ENCODE measurements at places on chromosomes 2 and 18.

DNA sequence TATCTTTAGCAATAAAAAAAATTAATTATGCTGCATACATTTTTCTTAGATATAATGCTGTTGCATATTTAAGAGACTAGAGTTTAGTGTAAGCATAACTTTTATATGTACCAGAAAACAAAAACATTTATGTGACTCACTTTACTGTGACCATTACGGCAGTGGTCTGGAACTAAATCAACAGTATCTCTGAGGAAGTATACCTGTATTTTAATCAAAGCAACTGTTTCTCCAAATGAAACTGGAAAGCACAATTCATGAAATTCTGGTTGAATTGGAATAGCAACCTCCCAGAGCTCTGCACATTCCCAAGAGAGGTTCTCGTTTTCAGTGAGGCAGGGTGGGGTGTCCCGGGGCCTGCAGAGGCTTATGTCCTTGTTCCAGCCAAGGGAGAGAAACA, 112.2 kb upstream of the TACR1 start:
- no peak for DNase-seq

- DNase-seq = no peak
Measured at GRCh38 chr2:45162711-45163110, 153.5 kb upstream of the SIX2 start.

- DNase-seq = no peak
Measured at GRCh38 chr2:227671170-227671905, 4.7 kb downstream of the SCYGR5 start.

GRCh38 chr2:55957142-55957541, 33.6 kb upstream of the EFEMP1 start:
- DNase-seq = no peak

GRCh38 chr18:44539926-44540325, 140.8 kb upstream of the SETBP1 start:
- DNase-seq = no peak

GRCh38 chr18:7349181-7349837, 118.4 kb downstream of the LRRC30 start:
- DNase-seq = no peak

- no peak for DNase-seq
Measured at GRCh38 chr2:66509326-66509811, 74.4 kb downstream of the MEIS1 start.

GRCh38 chr2:20600756-20601325, 50.1 kb downstream of the HS1BP3 start:
- no peak for DNase-seq

GRCh38 chr2:15818318-15818753, 122.0 kb upstream of the MYCN start:
- DNase-seq = no peak

GRCh38 chr2:229375251-229375650, 104.2 kb upstream of the PID1 start:
- DNase-seq = no peak

DNA sequence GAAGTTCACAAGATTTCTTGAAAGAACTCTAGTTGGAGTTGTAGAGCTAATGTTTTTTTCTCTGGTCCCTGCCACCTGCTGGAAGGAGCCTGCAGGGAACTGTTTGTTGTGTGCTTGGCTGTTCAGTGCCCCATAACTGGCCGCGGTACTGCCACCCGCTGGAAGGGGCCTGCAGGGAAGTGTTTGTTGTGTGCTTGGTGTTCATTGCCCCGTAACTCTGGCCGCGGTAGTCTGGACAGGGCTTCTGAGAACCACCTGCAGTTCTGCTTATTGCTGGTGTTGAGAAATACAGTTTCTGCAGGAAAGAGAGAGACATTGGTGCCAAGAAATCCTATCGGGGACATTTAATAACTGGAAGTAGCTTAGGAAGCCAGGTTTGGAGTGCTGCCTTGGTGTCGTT, 58.1 kb downstream of the AGAP1 start:
- no peak for DNase-seq

DNA sequence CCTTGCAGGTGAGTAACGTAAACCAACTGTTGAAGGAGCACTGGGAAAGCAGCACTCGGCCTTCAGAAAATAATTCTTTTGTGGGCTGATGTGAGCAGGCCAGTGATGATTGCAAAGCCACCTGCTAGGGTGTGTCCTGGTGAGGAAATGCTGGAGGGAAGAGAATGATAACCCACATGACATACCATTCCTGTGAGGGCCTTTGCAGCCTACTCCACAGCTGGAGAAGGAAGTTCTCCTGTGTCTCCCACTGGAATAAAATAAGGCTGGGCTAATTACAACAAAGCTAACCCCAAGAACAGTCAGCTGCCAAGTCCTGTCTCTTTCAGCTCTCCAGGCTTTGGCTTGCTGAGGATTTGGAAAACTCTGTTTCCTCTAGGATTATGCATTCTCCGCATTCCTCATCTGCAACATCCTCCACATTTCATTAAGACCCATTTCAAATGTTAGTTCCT, 16.7 kb upstream of the DSG1 start:
- DNase-seq = no peak

GRCh38 chr2:238691596-238692491, 156.0 kb upstream of the TWIST2 start:
- DNase-seq = no peak

- no peak for DNase-seq
Measured at GRCh38 chr2:455015-455705, 167.3 kb upstream of the ALKAL2 start.

DNA sequence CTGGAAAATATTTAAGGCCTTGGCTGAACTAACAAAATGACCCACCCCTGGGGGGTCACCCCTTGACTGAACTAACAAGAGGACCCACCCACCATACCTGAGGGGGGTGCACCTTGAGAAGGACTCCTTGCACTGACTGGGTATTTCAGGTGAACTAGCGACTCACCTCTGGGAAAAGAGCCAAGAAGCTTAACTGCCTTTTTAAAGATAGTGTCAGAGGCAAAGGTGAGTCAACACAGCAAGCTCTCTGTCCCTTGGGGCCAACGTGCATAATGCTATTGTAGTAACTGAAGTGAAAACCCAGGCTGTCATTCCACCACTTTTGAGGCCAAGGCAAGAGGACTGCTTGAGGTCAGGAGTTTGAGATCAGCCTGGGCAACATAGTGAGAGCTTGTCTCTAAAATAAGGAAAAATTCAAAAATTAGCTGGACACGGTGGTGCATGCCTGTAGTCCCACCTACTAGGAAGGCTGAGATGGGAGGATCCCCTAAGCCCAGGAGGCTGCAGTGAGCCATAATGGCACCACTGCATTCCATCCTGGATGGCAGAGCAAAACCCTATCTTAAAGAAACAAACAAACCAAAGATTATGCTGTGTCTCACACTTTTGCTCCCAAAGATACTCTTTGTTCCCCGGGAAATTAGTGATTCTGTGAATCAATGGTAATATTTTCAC, 36.4 kb upstream of the ZCCHC2 start:
- DNase-seq = no peak

- DNase-seq = no peak
Measured at GRCh38 chr2:227759411-227760118, 13.9 kb downstream of the SCYGR8 start.

DNA sequence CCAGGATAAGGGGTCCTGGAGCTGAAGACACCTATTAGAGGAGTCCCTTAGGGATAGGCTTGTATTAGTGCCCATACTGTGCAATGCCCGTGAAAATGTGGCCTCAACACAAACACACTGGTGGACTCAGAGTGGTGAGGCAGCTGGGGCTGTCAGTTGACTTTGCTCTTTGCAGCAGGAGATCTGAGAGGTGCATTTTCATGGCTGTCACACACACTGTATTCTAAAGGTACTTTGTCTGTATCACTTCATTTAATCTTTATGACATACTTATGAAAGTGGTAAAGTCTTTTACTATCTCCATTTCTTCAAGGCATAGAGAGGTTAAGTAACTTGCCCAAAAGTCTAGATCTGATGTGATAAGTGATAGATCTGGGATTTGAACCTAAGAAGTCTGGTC, 55.1 kb upstream of the GCFC2 start:
- DNase-seq = no peak

GRCh38 chr2:67701011-67701410, 303.9 kb downstream of the ETAA1 start:
- no peak for DNase-seq

DNA sequence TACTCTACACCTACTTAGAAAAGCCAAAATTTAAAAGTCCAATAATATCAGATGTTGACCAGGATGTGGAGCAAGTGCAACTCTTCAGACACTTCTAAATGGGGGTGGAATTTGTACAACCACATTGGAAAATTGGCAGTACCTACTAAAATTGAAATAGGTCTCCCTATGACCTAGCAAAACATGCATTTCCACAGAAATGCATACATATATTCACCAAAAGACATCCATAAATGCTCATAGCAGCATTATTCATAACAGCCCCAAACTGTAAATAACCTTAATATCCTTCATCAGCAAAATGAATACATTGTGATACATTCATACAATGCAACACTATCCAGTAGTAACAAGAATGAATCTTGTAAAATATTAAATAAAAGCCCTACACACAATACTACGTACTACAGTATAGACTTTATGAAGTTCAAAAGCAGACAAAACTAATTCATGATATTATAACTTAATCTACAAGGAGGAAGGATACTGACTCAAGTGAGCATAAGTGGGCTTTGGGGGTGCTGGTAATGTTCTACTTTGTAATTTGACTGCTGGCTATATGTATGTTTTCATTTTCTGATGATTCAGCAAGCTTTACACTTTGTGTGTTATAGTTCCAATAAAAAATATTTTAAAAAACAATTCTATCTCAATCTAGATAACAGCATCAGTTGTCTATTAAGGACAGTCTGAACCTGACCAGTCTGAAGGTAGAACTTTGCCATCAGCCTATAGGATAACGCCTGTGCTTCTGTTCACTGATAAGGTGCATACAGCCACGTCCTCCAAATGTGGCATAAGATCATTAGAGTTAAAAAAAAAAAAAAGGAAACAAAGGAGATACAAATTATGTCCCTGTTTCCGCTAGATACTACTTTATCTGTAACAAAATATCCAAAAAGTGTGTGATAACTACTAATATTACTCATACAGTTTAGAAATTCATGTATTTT, 6.6 kb upstream of the TNFRSF11A start:
- DNase-seq = no peak

- DNase-seq = no peak
Measured at GRCh38 chr2:197258580-197258979, 52.0 kb downstream of the ANKRD44 start.

- no peak for DNase-seq
Measured at GRCh38 chr2:44821500-44821899, 120.0 kb upstream of the SIX3 start.

DNA sequence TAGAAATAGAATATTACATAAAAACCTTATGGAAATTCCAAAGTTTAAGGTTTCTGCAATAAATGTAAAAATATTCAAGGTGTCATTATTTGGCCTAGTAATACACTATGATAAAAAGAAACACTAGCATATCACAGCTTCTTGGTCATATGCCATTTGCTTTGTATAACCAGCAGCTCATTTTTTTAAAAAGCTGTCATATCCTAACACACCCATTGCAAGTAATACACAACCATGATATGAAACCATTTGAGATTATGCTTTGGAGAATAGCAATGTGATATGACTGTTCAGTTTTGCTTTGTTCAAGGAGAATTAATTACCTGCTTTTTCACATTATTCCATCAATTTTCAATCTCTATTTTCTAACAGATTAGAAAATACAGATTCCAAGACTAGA, 149.0 kb downstream of the IKZF2 start:
- no peak for DNase-seq

DNA sequence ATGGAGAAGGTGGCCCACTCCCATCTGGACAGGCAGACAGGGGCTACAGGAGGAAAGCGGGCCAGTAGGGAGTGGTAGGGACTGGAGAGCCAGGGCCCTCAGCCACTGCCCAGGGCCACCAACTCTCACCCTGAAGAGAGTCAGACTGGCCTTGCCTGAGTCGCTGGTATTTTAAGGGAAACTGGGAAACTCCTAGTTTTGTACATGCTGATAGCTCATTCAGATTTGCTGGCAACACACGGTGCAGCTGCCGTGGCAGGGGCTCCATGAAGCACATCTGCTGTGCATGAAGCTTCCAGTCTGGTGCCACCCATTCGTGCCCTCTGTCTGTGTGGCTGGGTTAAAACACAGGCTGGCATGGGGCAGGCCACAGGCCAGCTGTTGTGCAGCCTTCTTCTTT, 137.3 kb upstream of the GLI2 start:
- no peak for DNase-seq

DNA sequence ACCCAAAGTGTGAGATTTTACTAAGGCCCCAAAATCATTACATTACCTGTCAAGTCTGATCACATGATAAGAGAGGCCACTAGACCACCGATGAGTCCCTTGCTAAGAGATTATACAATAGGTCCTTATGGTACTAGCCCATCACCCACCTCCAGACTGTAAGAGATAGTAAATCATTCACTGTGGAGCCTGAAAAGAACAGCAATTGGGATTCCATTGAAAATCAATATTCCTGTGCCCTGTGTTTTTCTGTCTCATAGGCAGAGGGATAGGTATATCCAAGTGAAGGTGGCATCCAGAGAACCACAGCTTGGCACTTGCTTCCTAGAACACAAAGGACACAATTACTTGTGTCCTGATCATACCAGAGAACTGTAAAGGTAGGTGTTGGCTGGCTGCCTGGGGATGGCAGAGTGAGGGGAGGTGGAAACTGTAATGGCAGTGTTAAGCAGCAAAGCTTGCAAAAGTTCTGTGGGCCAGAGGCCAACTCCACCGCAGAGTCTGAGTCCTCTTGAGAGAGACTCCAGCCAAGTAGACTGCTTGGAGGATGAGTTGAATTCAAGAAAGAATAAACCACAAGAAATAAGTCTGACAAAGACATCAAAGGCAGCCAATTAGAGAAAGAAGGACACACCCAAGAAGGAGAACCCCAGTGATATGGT, 102.0 kb upstream of the PIEZO2 start:
- DNase-seq = no peak

DNA sequence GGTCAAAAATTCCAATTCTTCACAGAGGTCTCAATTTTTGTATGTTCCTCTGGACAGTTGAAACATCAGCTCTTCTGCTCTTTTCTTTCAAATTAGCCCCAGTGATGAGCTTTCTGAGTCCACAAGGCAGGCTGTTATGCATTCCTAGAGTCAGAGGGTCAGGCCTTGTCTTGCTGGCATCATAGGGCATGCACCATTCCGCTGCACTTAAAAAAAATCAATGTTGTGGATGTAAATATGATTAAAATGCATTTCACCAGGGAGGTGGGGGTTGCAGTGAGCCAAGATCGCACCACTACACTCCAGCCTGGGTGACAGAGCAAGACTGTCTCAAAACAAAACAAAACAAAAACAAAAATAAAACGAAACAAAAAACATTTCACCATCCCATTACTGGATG, 465.3 kb downstream of the EIPR1 start:
- no peak for DNase-seq

DNA sequence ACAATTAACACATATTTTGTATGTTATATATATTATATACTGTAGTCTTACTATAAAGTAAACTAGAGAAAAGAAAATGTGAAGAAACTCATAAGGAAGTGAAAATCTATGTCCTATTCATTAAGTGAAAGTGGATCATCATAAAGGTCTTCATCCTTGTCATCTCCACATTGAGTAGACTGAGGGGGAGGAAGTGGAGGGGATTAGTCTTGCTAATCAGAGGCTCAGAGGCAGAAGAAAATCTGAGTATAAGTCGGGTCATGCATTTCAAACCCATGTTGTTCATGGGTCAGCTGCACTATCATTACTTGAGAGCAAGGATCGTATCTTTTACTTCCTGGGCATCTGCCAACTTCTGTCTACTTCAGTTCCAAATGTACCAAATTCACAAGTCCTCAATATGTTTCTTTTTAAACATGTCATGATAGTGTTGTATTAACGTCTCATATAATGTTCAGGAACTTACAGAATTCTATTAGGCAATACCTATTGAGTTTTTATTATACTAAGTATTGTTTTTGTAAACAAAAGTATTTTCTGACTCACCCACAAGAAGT, 208.9 kb upstream of the BOD1L2 start:
- no peak for DNase-seq
